ENCODE measurements at places on chromosomes 1 and 21.

- DNase-seq: no peak
Observed at GRCh38 chr1:87129606-87130005, 199.1 kb upstream of the LMO4 start.

DNA sequence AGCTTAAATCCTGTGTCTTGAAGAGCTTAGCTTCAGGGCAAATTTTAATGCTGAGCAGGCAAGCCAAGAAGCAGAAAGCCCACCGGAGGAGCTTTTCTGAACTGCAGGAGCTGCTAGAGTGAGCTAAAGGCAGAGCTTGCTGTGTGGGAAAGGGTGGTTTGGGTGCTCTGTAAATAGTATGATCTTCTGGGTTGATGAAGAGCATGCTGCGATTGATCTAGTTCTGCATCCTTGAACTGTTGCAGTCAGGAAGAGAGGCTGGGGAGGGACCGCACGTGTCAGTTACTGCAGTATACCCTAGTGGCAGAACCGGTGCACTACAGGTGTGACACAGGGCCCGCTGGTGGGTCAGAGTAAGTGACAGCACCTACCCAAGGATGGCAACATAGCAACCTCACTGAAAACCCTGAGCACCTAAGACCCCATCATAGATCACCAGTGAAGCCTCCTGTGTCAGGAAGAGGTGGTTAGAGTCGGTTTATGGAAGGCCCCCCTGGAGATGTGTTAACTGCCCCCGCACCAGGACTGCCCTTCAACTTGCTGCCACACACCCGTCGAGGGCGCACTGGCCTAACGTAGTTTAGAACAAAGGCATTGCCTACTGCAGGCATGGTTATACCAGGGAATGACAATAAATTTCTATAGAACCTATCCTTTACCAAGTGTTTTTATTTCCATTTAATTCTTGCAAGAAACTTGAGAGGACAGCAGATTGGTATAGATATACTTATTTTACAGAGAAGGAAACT lies 146.0 kb upstream of the KIAA0040 start:
- no peak for DNase-seq

DNA sequence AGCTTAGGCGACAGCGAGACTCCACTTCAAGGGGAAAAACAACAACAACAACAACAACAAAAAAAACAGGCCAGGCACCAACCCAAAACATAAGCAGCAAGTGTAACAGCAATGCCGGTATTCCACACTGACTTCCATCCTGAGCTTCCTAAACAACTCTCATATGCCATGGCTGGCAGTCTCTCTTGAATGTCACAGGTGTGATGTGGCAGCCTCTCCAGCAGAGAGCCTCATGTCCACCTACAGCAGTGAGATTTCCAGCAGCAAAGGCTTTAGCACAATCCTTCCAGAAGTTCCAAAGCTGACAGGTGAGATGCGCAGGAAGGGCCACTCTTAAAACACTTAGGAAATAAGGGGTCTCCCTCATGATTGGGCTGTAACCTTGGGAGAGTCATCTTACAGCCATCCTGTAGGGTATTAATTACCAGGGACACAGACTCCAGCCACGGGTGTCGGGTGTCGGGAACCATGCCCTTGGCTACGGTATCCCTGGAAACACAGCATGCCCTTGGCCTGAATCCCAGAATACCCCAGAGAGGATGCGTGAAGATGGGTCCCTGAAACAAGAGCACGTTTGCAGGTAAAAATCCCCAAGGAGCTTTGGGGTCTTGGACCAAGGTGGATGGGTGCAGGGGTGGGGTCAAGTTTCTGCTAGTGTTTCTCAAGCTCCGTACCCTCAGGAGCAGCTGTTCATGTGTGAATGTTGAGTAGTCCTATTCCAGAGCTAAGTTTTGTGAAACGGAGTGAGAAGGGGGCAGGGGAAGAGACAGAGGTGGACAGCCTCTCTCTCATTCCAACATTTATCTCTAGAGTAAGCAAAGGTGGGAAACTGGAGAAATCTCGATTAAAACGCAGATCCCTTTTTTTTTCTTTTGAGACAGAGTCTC lies 31.4 kb downstream of the CLSTN1 start:
- DNase-seq: peak; percentile 34

GRCh38 chr1:163588796-163589195 lies 267.0 kb downstream of the NUF2 start:
- no peak for DNase-seq

- DNase-seq: no peak
Observed at GRCh38 chr1:114531094-114531493, 20.1 kb upstream of the TRIM33 start.

GRCh38 chr1:94989911-94990473 lies 63.1 kb upstream of the CNN3 start:
- no peak for DNase-seq
